ENCODE measurements at places on chromosomes 12 and 14.

DNA sequence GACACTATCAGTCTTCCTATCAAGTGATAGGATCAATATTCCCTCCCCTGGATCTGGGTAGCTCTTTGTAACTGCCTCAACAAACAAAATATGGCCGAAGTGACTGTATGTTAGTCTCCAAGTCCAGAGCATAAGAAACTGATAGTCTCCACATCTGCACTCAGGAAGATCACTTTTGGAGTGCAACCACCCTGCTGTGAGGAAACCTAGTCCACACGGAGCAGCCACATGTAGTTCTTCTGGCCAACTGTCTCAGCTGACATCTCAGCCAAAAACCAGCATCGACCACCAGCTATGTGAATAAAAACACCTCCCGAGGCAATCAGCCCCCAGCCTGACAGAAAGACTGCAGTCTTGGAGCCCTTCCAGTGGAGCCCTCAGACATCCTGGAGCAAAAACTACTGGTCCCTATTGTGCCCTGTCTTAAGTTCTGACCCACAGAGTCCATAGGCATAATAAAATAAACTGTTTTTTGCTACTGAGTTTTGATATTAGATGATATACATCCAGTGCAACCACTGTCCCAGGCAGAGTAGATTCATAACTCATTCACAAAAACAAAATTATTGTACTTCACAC is 143.8 kb downstream of the MED13L start:
- DNase-seq = peak; percentile 59

GRCh38 chr12:31353750-31354708 is 28.1 kb upstream of the SINHCAF start:
- peak; percentile 21 for DNase-seq

DNA sequence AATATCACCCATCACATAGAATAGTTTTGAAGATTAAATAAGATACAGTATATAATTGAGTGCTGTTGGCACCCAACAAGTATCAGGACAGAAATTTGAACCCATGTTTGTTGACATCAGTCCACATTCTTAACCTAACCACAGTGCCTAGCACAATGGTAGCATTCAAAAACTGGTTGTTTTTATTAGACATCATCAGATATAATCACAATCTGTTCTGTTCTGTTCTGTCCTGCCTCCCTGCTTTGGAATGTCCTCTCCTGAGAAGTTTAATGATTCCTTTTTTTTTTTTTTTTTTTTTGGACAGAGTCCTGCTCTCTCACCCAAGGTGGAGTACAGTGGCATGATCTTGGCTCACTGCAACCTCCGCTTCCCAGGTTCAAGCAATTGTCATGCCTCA is 476.6 kb downstream of the RMST start:
- DNase-seq = no peak

DNA sequence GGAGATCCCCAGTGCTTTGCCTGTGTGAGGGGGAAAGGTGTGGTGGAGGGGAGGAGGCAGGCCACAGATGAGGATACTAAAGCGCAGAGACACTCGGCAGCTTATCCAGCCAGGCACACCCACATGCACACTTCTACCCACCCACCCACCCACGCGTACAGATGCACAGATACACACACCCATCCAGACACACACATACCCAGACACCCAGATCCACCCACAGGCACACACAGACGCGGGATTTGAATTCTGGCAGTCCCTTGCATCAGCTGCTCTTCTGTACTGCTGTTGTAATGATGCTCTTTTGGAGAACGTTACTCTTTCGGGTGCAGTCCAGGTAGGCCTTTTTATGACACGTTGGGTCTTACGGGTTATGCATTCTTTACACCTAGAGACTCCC is 55.7 kb upstream of the RD3L start:
- no peak for DNase-seq

DNA sequence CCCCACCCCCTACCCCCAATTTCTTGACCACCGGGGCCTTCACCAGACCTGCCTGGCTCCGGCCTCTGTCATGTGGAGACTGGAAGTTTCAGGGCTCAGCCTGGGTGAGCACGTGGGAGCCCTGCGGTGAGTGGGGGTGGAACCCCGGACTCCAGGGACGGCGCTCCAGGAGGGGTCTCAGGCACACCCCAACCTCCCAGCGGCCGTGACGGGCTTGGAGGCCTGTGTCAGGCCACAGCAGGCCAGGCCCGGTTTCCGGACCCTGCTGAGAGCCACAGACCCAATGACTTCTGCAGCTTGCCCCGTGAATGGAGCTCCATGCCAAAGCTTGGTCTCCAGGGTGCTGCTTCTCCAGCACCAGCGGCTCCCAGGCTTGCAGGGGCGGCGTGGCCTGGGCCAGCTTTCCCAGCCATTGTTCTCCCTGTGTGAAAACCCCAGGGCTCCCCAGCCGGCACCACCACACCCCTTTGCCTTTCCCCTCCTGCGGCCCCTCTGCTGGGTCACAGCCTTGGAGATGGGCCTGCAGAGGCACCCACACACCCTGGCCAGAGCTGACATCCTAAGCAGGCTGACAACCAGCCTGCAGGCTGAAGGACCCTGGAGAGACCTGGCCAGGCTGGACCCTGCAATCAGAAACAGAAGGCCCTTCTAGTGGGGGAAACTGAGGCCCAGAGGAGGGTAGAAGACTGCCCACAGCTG is 186.2 kb upstream of the C14orf180 start:
- no peak for DNase-seq

GRCh38 chr12:82826505-82826904 is 139.8 kb downstream of the TMTC2 start:
- no peak for DNase-seq

GRCh38 chr12:3632754-3633153 is 120.2 kb downstream of the CRACR2A start:
- no peak for DNase-seq

- DNase-seq = no peak
These were observed 297.9 kb upstream of the AMIGO2 start for GRCh38 chr12:47377414-47378221.

DNA sequence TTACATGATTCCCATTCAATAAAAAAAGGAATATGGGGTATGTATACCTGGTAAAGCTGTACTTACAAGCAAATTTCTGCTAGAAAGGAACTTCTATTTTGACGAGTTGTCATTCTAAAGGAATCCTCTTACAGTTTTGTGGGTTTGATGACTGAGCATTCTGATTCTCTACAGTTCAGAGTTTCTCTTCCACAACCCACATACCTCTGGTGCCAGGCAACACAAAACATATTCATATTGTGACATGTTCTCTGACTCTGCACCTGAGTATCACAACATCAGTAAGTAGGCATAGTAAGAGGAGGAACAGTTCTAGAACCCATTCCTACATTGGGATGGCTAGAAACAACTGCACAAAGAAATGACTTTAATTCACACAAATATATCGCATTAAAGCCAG is 636.6 kb downstream of the MED13L start:
- DNase-seq = no peak

DNA sequence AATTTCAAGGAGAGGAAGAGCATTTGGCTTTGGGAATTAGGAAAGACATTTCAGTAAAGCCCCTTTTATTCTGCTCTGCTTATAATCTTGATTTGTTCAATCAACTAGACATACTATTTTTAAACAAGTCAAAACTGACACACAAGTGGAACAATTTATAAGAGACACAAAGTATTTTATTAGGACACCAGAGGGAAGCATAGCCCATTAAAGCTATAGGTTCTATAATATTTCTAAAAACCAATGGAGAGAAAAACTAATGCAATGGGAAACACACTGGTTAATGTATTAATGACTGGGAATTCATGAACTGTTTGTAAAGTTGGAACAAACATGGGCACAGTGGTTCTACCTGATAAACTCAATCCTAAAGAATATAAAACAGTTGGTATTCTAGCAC is 15.3 kb upstream of the CERS5 start:
- DNase-seq = no peak

DNA sequence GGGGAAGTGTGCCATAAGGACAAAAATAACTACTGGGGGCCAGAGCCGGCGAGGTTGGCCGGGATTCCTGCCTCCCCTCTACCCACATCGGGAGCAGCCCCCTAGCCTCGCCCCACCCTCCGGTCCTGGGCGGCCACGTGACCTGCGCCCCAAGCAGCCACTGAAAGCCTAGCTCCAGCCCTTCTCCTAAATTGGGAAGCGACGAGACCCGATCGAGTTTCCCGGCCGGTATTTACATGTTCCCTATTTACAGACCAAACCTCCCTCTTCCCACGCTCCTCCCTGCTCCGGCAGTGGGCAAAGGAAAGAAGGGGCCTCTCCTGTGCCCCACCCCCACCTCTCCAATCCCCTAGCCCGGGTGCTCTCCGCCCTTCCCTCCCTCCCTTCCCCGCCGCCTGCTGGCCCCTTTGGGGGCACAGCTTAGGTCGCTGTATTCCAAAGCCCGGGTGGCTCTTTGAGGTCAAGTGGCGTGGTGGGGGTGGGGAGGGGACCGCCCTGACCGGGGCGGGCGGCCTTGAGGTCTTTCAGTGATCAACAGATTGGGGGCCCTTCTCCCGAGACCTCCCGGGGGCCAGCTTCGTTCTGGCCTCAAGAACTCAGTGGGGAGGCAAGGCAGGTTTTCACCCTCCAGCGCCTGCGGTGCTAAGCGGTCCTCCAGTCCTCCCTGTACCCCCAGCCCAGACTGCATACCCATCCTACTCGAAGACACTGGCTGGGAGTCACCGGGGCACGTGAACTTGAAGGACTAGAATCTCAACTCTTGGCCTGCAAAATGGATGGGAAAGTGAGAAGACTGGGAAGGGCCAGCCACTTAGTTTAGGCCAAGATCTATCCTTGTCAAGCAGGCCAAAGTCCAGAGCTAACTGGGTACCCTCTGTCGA is 6.3 kb upstream of the CTDSP2 start:
- DNase-seq = no peak

- DNase-seq = no peak
These were observed at the start of gene EID3 for GRCh38 chr12:104303538-104304151. Gene EID3, plus strand, starts transcription at chr12:104303739. Its CDS starts 196 bp downstream, at chr12:104303935.

- no peak for DNase-seq
These were observed 438.3 kb upstream of the SEL1L start for GRCh38 chr14:81971911-81972310.

GRCh38 chr12:131345521-131346436 is 365.1 kb upstream of the SFSWAP start:
- DNase-seq = peak; percentile 60

- DNase-seq = no peak
These were observed 65.9 kb downstream of the DAAM1 start for GRCh38 chr14:59254146-59254910.

DNA sequence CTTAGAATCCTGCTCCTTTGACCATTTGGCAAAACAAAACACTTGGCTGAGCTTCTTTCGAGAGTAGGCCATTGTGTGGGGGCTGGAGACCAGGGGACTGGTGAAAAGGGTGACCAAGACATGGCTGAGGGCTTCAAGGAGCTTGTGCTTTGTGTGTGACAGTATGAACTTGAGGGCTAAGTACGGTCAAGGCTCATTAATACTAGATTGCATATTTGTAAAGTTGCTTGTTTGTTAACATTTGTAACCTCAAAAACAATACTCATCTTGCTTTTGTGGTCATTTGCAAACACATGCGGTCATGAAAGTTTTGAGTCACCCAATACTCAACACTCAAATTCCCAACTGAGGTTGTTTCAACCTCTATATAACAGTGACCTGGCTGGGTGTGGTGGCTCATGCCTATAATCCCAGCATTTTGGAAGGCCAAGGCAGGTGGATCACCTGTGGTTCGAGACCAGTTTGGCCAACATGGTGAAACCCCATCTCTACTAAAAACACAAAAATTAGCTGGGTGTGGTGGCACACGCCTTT is 42.5 kb downstream of the ZFYVE26 start:
- DNase-seq = no peak
